Type B pancreatic cell (in vitro differentiated cells): ENCODE measurements at places on chromosomes 1 and 21. TPM values are rescaled to one million over a fixed set of nuclear protein-coding genes. Genes with fewer than 3 reads are reported as not detected.

Gene RSPH1
- 2.1 and 5.2 TPM in 2 replicates for total RNA-seq

GRCh38 chr21:25871566-25871965, 136.8 kb downstream of the GABPA start:
- no peak overlapping the region for H3K27ac ChIP-seq
- peaks cover 3% of the 10 kb centered on the region for H3K27me3 ChIP-seq
- DNase-seq = no peak
- H3K36me3 ChIP-seq = peaks cover 9% of the 10 kb centered on the region
- no peak overlapping the region for H3K4me3 ChIP-seq

Gene HSPA6
- 0.77 and 1.0 TPM in 2 replicates for total RNA-seq

DNA sequence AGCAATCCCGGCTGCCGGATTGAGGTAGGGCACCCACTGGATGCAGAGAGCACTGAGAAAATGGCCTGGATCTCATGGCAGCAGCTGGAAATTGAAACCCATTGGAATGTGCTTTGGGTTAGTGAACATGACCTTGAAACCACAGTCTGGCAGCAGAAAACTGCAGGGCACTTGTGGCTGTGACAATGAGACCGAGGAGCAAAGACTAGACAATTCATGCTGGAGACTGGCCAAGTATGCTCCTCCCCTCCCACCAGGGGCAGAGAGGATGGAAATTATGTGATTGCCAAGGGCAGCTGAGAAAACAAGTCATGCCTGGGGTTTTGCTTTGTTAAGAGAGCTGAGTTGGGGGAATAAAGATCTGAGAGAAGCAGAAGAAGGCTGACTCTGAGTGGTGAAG, 60.7 kb downstream of the ZNF697 start:
- H3K27ac ChIP-seq = no peak overlapping the region
- no peak overlapping the region for H3K4me3 ChIP-seq
- peaks cover 10% of the 10 kb centered on the region for H3K4me1 ChIP-seq
- no peak for DNase-seq
- no peaks in the 10 kb centered on the region for H3K27me3 ChIP-seq

DNA sequence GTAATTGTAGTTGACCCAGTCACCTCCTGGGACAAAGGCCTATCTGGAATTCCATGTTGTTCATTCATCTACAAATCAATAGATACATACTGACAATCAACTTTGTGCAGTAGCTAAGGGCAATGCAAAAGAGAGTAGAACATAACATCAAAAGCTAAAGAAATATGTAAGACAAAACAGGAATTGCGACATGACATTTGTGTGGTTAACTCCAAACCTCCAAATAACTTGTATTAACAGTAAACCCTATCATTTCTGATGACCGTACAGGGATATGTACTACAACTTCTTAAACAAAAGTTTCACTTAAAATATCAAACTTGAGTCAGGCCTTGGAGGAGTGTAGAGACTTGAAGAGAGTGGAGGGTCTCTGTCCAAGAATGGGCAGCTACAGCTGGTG, 317.6 kb downstream of the SPATA17 start:
- no peak overlapping the region for H3K27ac ChIP-seq
- no peak overlapping the region for H3K4me3 ChIP-seq

DNA sequence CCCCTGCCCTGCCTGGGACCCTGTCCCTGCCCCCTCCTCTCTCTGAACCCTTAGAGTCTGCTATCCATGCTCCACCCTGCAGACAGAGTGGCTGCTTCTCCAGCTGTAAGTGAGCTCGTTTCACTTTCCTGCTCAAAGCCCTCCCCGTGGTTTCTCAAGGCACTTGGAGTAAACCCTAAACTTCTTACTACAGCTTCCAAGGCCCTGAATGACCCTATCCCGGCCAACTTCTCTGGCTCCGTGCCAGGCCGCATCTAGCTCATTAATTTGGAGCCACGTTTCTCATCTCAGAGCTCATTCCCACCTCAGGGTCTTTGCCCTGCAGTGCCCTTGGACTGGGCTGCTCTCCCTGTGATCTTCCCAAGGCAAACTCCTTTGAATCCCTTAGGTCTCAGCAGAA, 235.1 kb upstream of the RUNX1 start:
- H3K36me3 ChIP-seq = peaks cover 4% of the 10 kb centered on the region
- no peak overlapping the region for H3K4me3 ChIP-seq

Gene NHLH1
- 0.48 and 2.2 TPM in 2 replicates for total RNA-seq

Gene ZNF670
- total RNA-seq = 6.6 and 8.5 TPM in 2 replicates

DNA sequence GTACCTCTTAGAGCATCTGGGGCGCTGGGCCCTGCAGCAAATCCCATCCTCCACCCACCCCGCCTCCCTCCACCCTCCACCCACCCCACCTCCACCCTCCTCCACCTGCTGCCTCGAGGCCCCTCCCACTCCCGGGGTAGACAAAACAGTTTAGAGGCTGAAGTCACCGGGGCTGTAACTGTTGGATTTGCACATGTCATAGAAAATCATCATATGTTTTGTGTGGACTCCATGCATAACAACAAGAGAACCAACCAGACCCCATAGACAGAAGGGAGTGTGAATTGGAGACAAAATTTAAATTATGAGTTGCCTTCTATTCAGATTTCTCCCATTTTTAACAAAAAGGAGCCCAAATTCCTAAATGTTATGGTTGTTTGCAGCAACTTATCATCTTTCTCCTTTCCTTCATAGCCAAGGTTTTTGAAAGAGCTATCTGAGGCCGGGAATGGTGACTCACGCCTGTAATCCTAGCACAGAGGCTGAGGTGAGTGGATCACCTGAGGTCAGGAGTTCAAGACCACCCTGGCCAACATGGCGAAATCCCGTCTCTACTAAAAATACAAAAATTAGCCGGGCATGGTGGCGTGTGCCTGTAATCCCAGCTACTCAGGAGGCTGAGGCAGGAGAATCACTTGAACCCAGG, 28.2 kb upstream of the LGALS8 start:
- no peak overlapping the region for H3K4me3 ChIP-seq
- no peak for DNase-seq
- H3K27ac ChIP-seq = peak overlapping the region; percentile 92
- peaks cover 28% of the 10 kb centered on the region for H3K4me1 ChIP-seq
- H3K36me3 ChIP-seq = no peaks in the 10 kb centered on the region

Gene OR10J1
- not detected in 2 replicates for total RNA-seq

Gene MAP1LC3C
- 3.2 TPM in 1 of 2 replicates, not detected in the other for total RNA-seq

DNA sequence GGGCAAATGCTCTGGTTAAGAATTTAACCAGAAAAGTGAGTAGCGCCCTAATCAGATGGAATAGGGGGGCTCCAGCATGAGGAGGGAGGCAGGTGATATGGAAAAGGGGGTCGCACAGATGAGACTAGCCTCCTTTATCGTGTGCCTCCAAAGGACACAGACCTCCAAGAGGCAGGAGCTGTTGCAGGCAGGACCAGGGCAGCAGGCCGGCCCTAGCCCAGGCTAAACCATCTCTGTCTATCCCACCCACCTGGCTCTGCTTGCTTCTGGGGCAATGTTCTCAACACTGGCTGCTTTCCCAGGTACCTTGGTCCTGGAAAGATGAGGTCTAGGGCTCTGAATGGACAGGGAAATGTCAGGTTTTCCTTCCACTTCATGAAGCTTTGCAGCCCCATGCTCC, 36.3 kb downstream of the C2CD2 start:
- H3K4me1 ChIP-seq = peaks cover 5% of the 10 kb centered on the region
- H3K36me3 ChIP-seq = peaks cover 21% of the 10 kb centered on the region
- H3K27ac ChIP-seq = no peak overlapping the region
- no peak for DNase-seq
- H3K4me3 ChIP-seq = no peak overlapping the region

DNA sequence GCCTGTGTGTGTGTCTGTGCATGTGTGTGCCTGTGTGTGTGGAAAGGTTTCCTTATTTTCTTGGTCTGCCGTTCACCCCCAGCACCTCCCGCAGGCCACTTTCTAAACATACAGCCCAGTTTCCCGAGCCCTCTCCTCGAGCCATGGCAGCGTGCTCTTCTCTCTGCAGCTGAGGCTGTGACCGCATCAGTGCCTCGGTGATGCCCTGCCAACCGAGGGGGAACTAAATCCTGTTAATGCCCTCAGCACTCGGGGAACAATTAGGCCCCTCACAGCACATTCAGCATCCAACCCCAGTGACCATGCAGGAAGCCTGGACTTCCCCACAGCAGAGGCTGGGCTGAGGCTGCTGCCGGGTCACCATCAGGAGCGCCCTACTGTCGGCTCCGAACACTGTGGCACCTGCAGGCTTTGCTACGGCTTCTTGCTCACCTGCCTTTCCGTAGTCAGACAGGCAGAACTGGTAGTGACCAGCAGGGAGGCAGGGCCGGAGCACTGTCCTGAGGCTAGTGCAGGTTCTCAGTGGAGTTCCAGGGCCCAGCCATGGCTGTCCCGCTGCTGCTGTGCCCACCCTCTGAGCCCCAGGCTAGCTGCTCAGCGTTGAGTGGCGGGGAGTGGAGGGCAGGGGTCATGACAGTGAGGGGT, 8.1 kb downstream of the GPR137B start:
- peak overlapping the region; percentile 72 for H3K27ac ChIP-seq
- H3K4me3 ChIP-seq = no peak overlapping the region
- H3K4me1 ChIP-seq = peaks cover 35% of the 10 kb centered on the region
- H3K36me3 ChIP-seq = peaks cover 11% of the 10 kb centered on the region

Gene ATP1A4
- 0.27 and 1.3 TPM in 2 replicates for total RNA-seq

GRCh38 chr1:198627436-198628066, 11.3 kb upstream of the PTPRC start:
- DNase-seq = no peak
- no peak overlapping the region for H3K27ac ChIP-seq
- no peaks in the 10 kb centered on the region for H3K27me3 ChIP-seq
- H3K4me1 ChIP-seq = no peaks in the 10 kb centered on the region

DNA sequence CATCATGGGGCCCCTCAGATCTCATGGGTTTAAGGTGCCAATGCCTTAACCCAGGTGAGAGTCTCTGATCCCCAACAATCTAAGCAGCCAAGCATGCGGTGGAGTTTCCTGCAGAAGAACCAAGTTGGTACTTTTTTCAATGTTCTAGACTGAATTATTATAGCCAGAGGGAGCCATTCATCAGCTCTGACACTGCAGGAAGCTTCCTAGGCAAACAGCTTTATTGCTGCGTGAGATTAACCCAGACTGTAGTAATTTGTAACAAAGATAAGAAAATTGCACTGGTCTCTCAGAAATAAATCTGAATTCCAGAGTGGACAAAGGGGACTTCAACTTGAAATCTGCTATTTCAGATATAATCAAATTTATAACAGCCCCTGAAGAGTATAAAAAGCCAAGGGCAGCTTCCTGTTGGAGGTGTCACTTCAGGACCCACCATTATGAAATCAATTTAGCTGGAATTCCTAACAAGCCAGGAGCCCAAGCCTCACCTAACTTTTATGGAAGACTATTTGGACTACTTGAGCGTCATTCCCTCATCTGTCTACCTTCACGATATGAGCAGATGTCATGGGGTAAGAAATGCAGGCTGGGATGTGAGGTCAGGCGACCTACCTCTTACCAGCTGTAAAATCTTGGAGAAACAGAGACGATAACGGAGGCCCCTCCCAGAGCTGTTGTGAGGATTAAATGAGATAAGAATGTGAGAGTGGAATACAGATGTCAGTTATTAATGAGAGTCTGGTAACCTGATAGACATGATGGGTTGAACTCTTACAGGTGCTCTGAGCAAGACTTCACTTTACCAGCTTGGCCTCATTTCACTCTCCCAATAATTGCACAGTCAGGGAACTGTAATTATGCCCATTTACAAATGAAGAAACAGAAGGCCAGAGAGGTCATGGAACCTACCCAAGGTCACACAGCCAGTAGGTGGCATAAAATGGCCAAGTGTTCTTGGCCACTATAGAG, 135.1 kb downstream of the RRAGC start:
- no peaks in the 10 kb centered on the region for H3K36me3 ChIP-seq
- DNase-seq = no peak
- peaks cover 90% of the 10 kb centered on the region for H3K27me3 ChIP-seq
- H3K4me3 ChIP-seq = no peak overlapping the region
- peak overlapping the region; percentile 22 for H3K27ac ChIP-seq

DNA sequence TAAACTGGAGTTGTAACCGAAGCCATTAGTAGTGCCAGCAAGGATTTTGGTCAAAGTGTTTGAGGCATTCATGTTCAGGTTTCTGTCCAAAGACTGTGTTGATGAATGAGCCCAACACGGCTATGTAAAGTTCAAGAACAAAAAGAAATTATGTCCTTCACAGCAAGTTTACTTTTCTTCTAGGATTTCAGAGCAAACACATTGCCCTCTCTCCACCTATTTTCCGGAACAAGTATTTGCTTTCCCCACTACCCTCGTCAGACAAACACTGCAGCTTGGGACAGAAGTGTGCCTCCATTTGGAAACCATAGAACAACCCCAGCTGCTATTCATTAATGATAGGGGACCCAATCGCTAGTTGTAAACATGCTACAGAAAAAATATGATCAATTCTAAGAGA, 151.4 kb upstream of the C1orf105 start:
- DNase-seq = no peak
- peak overlapping the region; percentile 46 for H3K4me3 ChIP-seq
- no peaks in the 10 kb centered on the region for H3K27me3 ChIP-seq
- peaks cover 42% of the 10 kb centered on the region for H3K4me1 ChIP-seq

Gene CD247
- 0.29 and 0.58 TPM in 2 replicates for total RNA-seq

DNA sequence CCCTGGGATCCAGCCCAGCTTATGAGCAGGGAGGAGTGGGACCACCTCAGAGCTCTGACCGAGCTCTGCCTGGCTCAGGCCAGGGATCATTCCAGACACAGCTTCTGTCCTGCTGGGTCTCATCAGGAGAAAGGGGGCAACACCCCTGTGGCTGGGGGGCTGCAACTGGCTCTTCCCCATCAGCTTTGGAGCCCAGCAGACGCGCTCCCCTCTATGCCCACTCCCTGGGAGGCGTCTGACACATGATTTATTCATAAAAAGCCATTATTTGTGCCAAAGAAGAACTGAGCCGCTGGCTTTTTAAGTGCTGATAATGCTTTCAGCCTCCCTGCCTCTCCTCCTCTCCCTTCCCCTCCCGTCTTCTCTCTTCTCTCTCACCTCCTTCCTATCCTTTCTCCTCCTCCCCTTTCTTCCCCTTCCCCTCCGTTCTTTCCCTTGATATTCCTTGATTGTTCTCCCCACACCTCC, 25.0 kb downstream of the FOXO6 start:
- H3K27ac ChIP-seq = no peak overlapping the region
- no peak overlapping the region for H3K4me3 ChIP-seq
- peaks cover 38% of the 10 kb centered on the region for H3K27me3 ChIP-seq
- DNase-seq = no peak
- H3K36me3 ChIP-seq = peaks cover 10% of the 10 kb centered on the region

GRCh38 chr21:36893581-36893980, 72.9 kb downstream of the HLCS start:
- H3K4me1 ChIP-seq = peaks cover 4% of the 10 kb centered on the region
- peaks cover 17% of the 10 kb centered on the region for H3K36me3 ChIP-seq
- H3K27me3 ChIP-seq = no peaks in the 10 kb centered on the region
- no peak for DNase-seq

GRCh38 chr1:84732520-84732919, 42.3 kb upstream of the SSX2IP start:
- H3K4me1 ChIP-seq = no peaks in the 10 kb centered on the region
- no peak for DNase-seq
- H3K36me3 ChIP-seq = no peaks in the 10 kb centered on the region
- H3K4me3 ChIP-seq = no peak overlapping the region

DNA sequence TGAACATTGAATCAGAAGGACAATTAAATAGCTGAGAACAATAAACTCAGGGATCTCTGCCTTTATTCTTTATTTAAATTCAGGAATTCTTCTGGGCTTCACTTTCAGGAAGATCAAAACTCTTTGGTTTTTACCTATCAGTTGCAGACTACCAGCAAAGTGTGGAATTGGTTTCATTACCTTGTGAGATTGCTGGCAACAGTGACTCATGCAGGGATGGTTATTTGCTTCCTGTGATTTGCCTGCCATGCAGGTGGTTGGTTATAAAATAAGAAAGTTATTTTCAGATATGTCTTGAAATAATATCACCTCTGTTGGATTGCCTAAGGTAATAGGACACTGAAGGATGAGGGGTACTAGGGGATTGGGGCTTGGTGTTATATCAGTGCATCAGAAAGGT, 204.6 kb downstream of the PTBP2 start:
- no peak overlapping the region for H3K4me3 ChIP-seq
- H3K36me3 ChIP-seq = no peaks in the 10 kb centered on the region
- no peak for DNase-seq
